ENCODE measurements at places on chromosomes 13 and 19.

DNA sequence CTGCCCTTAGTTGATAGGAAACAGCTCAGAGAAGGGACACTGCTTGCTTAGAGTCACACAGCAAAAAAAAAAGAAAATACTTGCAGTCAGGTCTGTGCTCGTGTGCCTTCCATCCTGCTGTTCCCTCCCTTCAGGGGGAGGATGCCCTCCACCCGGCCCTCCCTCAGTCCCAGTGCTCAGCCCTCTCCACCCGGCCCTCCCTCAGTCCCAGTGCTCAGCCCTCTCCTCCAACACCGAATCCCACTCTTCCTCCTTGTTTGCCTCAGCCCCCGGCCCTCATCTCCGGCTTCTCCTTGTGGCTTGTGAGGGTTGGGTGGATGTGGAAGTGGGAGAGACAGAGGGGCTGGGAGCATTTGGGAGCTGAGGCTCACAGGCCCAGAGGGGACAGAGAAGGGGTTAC is 5.8 kb downstream of the TFPT start:
- no peak overlapping the region for H3K27ac ChIP-seq
- H3K27me3 ChIP-seq = no peaks in the 10 kb centered on the region
- no peak overlapping the region for H3K4me3 ChIP-seq
- peaks cover 44% of the 10 kb centered on the region for H3K4me1 ChIP-seq
- DNase-seq = no peak

DNA sequence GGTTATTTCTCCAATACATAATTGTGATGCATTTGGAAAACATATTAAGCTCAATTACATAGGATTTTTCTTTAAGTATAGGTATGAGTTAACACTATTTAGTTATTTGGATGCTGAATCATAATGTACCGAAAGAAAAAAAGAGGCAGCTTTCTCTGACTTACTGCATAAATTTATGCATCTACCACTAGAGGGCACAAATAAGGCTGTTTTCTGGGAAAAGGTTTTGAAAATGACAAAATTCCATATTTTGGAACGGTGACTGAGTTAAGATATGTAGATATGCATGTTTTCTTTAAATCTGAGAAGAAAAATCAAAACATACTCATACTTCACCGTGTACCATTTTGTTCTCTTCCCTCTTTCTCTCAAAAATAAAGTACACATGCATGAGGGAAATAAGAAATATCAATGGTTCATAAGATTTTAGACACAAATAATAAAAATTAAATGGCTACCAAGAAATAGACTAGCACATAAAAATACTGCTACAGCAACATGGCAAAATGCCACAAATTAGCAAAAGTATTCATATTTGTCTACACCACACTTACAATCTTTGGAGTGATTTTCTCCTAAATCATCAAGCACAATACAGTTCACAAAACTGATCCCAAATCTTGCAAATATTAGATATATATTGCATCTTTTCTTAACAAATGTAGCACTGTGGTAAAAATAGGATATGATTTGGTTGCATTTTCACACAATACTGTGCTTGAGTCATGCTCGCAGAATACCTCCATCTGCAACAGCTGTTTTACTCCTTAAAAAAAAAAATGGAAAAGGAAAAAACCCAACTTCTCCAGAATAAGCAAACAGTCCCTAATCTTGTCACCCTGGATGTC is 260.0 kb downstream of the FGF14 start:
- no peaks in the 10 kb centered on the region for H3K36me3 ChIP-seq
- H3K27ac ChIP-seq = no peak overlapping the region
- no peaks in the 10 kb centered on the region for H3K27me3 ChIP-seq
- no peak for DNase-seq
- H3K4me3 ChIP-seq = no peak overlapping the region

GRCh38 chr13:50452756-50453155 is 390.7 kb downstream of the DLEU7 start:
- H3K4me1 ChIP-seq = peaks cover 5% of the 10 kb centered on the region
- H3K36me3 ChIP-seq = no peaks in the 10 kb centered on the region
- no peak overlapping the region for H3K4me3 ChIP-seq
- no peak for DNase-seq
- H3K27me3 ChIP-seq = no peaks in the 10 kb centered on the region
- no peak overlapping the region for H3K27ac ChIP-seq

- no peak overlapping the region for H3K4me3 ChIP-seq
- no peak overlapping the region for H3K27ac ChIP-seq
- no peaks in the 10 kb centered on the region for H3K36me3 ChIP-seq
- no peak for DNase-seq
- H3K27me3 ChIP-seq = no peaks in the 10 kb centered on the region
Measured at GRCh38 chr19:29840066-29840950, 28.5 kb downstream of the CCNE1 start.

DNA sequence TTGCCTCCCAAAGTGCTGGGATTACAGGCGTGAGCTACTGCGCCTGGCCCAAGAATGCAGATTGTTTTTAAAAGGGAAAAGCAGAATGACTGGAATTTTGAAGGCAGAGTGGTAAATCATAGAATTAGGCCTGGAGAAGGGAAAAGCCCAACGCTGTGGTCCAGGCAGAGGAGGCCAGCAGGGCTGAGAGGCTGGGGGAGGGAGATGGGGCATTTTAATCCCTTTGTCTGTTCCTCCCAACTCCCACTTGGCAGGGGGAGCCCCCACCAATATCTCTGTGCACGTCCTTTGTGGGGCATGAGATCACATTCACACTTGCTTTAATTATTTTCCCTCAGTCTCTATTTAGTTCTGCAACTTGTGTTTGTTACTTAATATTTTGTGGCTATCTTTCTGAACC is 54.4 kb upstream of the RANBP3 start:
- no peaks in the 10 kb centered on the region for H3K36me3 ChIP-seq
- DNase-seq = no peak
- H3K4me3 ChIP-seq = no peak overlapping the region
- H3K27me3 ChIP-seq = no peaks in the 10 kb centered on the region

GRCh38 chr19:3644351-3645066 is 17.9 kb upstream of the CACTIN start:
- no peaks in the 10 kb centered on the region for H3K36me3 ChIP-seq
- H3K4me1 ChIP-seq = no peaks in the 10 kb centered on the region
- H3K27ac ChIP-seq = no peak overlapping the region
- no peak overlapping the region for H3K4me3 ChIP-seq

DNA sequence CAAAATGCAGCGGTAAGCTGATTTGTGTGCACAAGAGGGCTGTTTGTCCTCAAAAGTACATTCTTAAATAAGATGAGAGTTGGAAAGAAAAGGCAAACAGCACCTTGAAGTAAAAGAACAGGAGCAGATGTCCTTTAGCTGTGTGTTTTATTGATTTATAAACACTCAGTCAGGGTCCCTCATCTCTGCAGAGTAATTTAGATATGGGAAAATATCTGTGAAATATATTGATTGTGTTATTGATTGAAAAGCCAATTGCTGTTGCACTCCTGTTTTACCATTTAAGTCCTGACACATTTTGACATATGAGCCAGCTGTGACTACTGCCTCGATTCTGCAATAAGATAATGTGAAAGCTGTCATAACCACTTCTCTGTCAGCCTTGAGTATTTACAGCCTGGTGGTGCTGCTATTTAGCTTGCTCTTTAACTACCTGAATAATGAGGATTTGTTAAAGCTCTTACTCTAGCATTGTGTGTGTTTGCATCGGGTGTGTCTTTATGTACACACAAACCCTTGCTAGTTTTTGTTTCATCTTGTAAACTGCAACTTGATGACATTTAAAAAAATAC is 550.1 kb downstream of the DACH1 start:
- H3K4me3 ChIP-seq = no peak overlapping the region
- H3K27me3 ChIP-seq = no peaks in the 10 kb centered on the region
- H3K36me3 ChIP-seq = no peaks in the 10 kb centered on the region

- no peak for DNase-seq
- no peaks in the 10 kb centered on the region for H3K36me3 ChIP-seq
- peaks cover 13% of the 10 kb centered on the region for H3K4me1 ChIP-seq
Measured at GRCh38 chr19:44925114-44925891, 10.9 kb downstream of the APOC1 start.

GRCh38 chr19:35279985-35280821 is 2.1 kb upstream of the HAMP start:
- H3K27ac ChIP-seq = no peak overlapping the region
- H3K4me3 ChIP-seq = no peak overlapping the region
- peaks cover 11% of the 10 kb centered on the region for H3K36me3 ChIP-seq
- peaks cover 24% of the 10 kb centered on the region for H3K27me3 ChIP-seq

GRCh38 chr13:30466358-30466714 is 600 bp upstream of the HMGB1 start:
- peak overlapping the region; percentile 98 for H3K27ac ChIP-seq
- H3K36me3 ChIP-seq = peaks cover 12% of the 10 kb centered on the region
- peak overlapping the region; percentile 94 for H3K4me3 ChIP-seq
- H3K4me1 ChIP-seq = peaks cover 44% of the 10 kb centered on the region

DNA sequence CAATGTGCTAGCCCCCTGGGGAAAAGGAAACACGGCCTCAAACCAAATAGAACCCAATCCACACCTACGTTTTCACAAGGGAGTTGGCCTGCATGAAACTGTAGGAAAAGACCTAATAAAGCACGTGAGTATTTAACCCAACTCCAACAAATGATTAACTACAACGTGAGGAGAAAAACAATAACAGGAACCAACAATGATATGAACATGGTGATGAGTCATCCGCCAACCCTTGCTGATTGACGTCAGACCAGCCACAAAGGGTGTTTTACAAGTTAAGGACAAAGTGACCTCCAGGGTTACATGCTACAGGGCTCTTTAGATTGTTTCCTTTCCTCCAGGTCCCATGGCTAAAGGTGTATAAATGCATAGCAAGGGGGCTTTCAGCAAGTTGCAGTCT is 460.5 kb downstream of the COG6 start:
- H3K27ac ChIP-seq = peak overlapping the region; percentile 80
- H3K27me3 ChIP-seq = no peaks in the 10 kb centered on the region
- DNase-seq = peak; percentile 69

DNA sequence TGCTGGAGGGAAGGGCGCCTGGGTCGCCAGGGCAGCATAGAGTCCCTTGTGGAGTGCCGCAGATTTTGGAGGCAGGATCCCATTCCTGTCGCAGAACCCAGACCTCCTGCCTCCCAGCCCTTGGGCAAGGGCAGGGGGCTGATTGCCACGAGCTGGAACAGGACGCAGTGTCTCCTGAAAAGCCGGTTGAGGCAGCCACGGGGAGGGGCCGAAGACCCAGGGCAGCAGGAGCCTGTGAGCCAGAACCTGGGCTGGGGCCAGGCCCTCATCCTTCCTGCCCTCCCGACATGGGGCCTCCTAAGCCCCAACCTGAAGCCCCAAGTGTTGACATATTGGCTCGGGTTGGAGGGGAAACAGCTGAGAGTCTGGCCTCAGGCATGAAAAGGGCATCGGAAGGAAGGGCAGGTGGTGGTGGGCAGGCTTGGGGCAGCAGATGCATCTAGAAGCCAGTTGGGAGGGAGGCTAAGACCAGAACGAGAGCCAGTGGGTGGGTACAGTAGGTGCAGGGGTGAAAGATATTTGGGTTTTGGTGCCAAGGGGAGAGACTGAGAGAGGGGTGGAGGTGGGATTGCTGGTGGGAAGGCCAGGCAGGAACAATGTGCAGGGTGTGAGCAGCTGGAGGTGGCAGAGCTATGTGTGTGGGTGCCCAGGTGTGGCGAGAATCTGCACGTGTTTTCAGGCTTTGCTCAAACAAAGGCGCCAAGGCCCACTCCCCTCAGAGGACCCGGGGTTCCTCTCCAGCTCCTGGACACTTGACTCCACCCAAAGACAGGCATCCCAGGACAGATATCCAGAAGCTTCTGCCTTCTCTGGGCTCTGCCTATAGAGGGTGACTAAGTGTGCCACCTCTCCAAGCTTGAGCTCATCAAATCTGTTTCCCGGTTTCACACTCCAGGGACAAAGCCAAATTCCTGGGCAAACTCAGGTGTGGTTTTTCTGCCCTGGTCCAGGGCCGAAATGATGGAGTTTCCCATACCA is 1.4 kb upstream of the SBSN start:
- H3K27ac ChIP-seq = no peak overlapping the region
- peaks cover 26% of the 10 kb centered on the region for H3K27me3 ChIP-seq
- H3K4me1 ChIP-seq = peaks cover 16% of the 10 kb centered on the region
- DNase-seq = no peak
- H3K4me3 ChIP-seq = no peak overlapping the region

- peaks cover 6% of the 10 kb centered on the region for H3K36me3 ChIP-seq
- peak overlapping the region; percentile 75 for H3K27ac ChIP-seq
- DNase-seq = no peak
- H3K27me3 ChIP-seq = no peaks in the 10 kb centered on the region
- H3K4me1 ChIP-seq = peaks cover 32% of the 10 kb centered on the region
- peak overlapping the region; percentile 97 for H3K4me3 ChIP-seq
Measured at GRCh38 chr19:15433519-15434069, 14.8 kb upstream of the AKAP8L start.

DNA sequence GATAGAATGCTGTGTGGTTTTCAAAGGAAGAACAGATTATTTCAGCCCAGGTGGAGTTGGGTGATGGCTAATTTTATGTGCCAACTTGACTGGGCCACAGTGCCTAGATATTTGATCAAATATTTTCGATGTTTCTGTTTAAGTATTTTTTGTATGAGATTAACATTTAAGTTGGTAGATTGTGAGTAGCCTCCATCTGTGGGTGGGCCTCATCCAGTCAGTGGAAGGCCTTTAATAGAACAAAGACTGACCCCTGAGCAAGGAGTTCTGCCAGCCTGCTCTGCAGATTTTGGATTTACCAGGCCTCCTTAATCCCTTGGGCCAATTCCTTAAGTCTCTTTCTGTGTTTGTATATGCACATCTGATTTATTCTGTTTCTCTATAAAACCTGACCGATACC is 13.9 kb downstream of the LSM14A start:
- no peak for DNase-seq
- H3K27me3 ChIP-seq = no peaks in the 10 kb centered on the region
- H3K36me3 ChIP-seq = peaks cover 3% of the 10 kb centered on the region
- H3K4me1 ChIP-seq = peaks cover 84% of the 10 kb centered on the region

GRCh38 chr13:20713751-20714150 is 10.3 kb downstream of the IL17D start:
- H3K27me3 ChIP-seq = peaks cover 17% of the 10 kb centered on the region
- no peak overlapping the region for H3K4me3 ChIP-seq
- no peak overlapping the region for H3K27ac ChIP-seq
- H3K4me1 ChIP-seq = peaks cover 19% of the 10 kb centered on the region
- no peak for DNase-seq

- H3K4me1 ChIP-seq = no peaks in the 10 kb centered on the region
- H3K4me3 ChIP-seq = no peak overlapping the region
- no peaks in the 10 kb centered on the region for H3K36me3 ChIP-seq
- H3K27ac ChIP-seq = no peak overlapping the region
- DNase-seq = no peak
- H3K27me3 ChIP-seq = no peaks in the 10 kb centered on the region
Measured at GRCh38 chr13:33264620-33264978, 21.0 kb downstream of the STARD13 start.

- H3K4me1 ChIP-seq = peaks cover 38% of the 10 kb centered on the region
- H3K4me3 ChIP-seq = peak within 1 kb of the TSS; percentile 96
Measured at GRCh38 chr13:72727417-72728289, at the start of the genes BORA and MZT1. BORA (plus strand) TSS chr13:72727923; CDS start chr13:72728941, 1,018 bp downstream. MZT1 (minus strand) TSS chr13:72727629; CDS start chr13:72727602, 27 bp downstream.

DNA sequence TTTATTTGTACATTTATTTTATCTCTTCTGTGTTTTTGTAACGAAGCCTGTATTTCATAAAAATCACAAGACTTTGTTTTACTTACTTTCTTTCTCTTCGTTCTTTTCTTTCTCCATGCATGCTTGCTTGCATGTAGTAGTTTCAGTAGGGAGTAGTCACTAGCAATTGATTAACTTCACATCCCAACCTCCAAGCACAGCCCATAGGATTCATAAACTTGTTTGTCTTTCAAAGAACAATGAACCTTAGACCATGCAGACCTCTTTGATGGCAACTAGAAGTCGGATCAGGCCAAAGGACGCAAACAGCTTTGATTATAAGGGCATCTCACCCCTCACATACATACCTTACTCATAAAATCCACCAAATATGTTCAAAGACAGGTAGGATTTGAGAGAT is 3.1 kb upstream of the PRR20A start:
- H3K4me1 ChIP-seq = no peaks in the 10 kb centered on the region
- no peak for DNase-seq
- H3K36me3 ChIP-seq = no peaks in the 10 kb centered on the region
- H3K4me3 ChIP-seq = no peak overlapping the region
